Activated CD4-positive, alpha-beta T cell treated with anti-CD3 and anti-CD28 coated beads, Interleukin-2, amount 50 U/mL, for 16 hours (primary cell): ENCODE measurements at places on chromosomes 11 and 22.

DNA sequence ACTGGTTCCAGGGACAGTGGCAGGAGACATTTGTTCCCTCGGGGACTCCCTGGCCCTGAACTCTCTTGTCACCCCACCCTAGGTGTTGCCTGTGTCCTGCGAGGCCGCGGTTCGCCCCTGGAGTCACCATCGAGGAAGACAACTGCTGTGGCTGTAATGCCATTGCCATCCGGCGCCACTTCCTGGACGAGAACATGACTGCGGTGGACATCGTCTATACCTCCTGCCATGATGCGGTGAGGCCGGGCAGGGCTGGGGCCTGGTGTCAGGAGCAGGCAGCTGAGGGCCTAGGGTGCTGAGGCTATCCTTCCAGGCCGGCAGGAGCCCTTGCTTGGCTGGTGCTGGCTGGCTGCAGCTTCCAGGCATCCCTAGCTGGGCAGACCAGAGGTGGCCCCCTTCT, 17.7 kb upstream of the MYRF start:
- no peak for DNase-seq

GRCh38 chr11:88102598-88102934, 72.7 kb downstream of the RAB38 start:
- DNase-seq = no peak

DNA sequence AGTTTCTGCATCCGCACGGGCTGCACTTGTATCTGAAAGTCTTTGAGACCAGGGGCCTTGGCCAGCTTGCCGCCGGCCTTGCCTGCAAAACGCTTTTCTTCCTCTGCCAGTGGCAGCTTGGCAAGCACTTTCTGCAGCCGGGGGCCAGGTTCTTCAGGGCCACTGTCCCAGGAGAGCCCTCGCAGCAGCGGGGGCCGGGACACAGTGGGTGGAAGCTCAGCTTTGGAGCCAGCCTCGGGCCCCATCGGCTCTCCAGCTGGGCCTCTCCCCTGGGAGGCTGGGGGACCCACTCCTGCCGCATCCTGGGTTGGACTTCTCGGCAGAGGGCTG, 57.5 kb upstream of the LYVE1 start:
- DNase-seq = no peak

GRCh38 chr11:45323601-45324249, 37.6 kb upstream of the SYT13 start:
- no peak for DNase-seq

DNA sequence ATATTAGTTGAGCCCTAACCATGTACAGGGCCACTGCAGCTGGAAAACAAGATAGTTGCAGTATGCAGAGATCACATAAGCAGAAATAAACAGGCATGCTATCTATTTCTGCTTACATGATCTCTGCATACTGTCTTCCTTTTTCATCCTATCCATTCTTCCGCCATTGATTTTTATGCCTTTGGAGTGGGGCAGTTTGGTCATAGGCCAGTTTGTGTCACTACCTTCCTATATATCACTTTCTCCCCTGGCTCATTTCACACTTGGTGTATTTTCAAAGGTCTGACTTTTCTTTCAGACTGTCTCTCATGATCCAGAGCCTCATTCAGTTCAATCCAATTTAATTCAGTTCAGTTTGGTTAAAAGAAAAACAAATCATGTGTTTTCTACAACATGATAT, 829.6 kb downstream of the KCNA4 start:
- no peak for DNase-seq

DNA sequence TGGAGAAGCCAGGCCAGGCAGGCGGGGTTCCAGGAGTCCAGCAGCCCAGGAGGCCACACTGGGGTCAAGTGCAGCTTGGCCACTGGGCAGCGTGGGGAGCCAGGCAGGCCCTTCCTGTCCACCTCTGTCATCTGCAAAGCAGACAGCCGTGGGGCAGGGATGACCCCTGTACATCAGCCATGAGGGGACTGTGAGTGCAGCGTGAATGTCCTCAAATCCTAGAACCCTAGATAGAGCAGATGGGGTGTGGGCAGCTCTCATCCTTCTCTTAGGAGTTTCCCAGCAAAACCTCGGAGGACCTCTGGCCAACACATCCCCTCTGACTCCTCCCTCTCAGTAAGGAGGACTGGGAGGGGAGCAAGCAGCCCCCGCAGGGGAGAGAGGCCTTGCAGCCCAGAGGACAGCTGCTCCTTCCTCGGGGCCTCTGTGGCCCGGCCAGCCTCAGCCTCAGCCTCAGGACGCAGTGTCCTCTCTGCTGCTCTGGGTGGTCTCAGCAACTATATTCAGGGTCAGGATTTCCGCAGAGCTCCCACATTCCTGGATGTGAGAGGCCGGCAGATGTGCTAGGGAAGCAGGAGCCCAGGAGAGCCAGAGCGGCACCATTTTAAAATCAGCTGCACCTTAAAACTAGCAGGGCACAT, 820.5 kb downstream of the BRD1 start:
- DNase-seq = no peak

- peak; percentile 46 for DNase-seq
Measured at GRCh38 chr11:359181-359714, 10.1 kb upstream of the B4GALNT4 start.

DNA sequence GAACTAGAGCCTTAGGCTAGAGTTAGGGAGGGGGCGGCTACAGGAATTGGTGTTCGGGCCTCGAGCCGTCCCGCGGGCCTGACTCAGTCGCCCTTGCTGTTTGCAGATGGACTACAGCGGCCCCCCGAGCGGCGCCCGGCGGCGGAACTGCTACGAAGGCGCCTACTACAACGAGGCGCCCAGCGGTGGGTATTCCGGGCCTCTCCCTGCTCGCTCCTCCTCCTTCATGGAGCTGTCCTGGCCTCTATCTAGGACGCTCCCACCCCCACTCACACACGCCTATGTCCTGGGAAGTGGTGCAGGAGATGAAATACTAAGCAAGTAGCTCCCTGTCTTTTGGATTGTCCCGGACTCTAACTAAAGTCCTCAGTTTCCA, 1.4 kb downstream of the MYOD1 start:
- DNase-seq = no peak

DNA sequence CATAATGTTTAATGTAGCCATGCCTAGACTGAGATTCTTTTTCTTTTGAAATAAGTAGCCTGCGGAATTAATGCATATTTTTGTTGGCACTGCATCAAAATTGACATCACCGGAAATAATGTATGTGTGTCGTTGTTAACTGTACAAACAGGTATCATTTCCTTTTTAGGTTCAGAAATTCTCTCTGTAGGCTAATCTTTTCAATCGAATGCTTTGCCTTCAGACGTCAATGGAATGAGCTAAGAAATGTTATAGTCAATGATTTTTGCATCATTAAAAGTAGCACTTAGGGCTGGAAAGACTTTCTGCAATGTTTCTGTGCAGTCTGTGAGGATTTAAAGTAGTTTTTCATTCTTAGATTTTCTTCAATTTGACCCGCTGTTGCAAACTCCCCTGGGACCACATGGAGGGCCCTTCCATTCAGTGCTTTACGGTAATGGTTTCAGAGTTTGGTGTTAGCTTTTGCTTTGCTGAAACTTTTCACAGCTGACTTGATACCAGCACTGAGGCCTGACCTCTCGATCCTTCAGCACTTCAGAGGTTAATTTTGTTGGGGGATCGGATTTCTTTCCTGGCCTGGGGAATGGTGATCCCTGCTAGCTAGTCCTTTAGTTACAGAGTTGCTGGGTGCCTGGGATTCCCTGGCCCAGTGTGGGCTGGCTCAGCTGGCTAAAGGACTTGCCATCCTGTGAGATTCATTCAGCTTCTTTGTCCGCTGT, 137.8 kb downstream of the DBX1 start:
- DNase-seq = no peak

- no peak for DNase-seq
Measured at GRCh38 chr11:16093889-16094653, 262.3 kb downstream of the SOX6 start.

DNA sequence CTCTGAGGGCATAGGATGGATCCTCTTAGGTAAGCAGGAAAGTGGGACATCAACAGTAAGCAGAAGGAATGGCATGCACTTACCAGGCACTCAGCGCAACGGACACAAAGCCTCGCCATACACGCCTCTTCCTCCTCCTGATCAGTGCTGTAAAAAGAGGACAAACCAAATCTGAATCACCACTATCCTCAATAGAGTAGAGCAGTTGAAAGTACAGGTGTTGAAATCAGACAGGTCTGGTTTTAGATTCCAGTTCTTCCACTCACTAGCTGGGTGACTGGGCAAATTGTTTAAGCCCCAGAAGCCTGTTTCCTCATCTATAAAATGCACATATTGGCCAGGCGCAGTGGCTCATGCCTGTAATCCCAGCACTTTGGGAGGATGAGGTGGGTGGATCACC, 8.6 kb upstream of the JAML start:
- DNase-seq = no peak

GRCh38 chr11:67054836-67055523, 1.7 kb upstream of the RHOD start:
- DNase-seq = peak; percentile 19

DNA sequence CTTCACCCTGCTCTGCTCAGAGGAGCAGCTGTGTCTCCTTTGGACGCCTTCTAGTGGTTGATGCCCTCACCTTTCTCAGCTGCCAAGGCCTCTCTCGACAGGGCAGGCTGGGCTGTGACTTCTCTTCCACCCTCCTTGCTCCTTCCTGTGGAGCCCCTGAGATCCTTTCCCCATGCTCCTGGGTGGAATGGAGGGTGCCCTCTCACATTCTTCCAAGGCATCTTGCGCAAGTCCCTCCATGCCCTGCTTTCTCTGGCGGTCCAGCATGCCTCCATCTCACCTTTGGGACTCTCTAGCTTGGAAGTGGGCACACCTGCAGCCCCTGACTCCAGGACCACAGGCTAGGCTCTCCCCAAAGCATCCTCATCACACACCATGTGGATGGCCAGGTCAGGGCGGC, 68.9 kb downstream of the BMAL1 start:
- no peak for DNase-seq

DNA sequence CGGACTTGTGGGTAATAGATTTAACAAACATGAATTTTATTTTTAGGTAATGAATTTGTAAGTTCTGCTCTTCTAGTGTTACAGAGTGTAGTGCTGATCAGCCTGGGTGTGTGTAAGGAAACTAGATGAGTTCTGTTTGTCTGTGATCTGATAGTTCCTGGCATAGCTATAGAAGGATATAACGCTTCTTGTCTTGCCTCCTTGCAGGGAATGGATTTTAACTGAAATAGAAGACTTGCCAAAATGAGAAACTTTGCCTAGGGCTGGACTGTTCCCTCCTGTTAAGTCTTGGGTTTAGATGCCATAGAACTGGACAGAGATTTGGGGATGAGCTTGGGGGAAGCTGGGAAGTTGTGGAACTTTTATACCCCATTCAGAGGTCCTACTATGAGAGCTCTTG, 11.6 kb downstream of the CCDC81 start:
- DNase-seq = no peak

- DNase-seq = peak; percentile 10
Measured at GRCh38 chr11:72321381-72321996, 77.5 kb upstream of the PHOX2A start.

GRCh38 chr11:2862395-2863275, 22.9 kb downstream of the CDKN1C start:
- DNase-seq = no peak

GRCh38 chr11:18804199-18804999, 12.8 kb upstream of the PTPN5 start:
- DNase-seq = no peak

DNA sequence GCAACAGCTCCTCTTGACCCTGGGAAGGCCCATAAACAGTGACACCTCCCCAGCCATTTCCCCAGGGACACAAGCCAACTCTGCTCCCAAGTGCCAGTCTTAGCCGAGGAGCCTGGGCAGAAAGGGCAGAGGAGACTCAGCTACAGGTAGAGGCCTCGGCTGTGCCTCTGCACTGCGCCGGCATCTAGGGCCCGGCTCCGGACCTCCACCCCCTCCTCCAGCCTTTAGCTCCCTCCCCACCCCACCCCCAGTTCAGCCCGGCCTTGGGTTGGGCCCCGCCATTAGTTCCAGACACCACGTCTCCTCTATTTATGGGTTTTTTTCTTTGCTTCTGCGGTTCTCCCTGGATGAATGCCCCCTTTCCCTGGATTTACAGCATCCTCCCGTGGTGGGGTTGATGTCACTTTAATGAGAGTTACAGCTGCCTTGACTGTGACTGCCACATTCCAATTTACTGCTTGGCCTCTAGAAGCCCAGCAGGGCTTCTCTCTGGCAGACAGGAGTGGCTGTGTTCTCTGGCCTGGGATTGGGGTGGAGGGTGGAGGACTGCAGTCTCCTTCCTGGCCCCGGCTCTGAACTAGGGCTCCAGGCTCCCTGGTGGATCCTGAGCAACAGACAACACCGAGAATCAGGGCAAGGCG, 13.5 kb upstream of the OAF start:
- no peak for DNase-seq

GRCh38 chr11:34065505-34066203, 14.1 kb downstream of the CAPRIN1 start:
- no peak for DNase-seq

GRCh38 chr11:79160791-79161403, 279.9 kb downstream of the TENM4 start:
- no peak for DNase-seq

DNA sequence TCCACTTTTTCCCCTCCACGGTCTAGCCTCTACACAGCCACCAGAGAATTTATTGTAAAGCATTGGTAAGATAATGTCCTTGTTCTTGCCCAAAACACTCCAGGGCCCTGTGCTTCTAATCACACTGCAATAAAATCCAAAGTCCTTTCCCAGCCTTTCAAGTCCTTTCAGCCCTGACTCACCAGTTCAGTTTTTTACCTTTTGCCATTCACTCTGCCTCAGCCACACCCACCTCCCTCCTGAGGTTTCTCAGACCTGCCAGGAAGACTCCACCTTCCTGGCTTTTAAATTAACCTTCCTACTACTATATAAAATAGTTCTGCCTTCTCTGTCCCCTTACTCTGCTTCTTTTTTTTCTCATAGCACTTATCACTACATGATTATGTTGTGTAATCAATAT, 91.0 kb upstream of the ARHGAP32 start:
- DNase-seq = no peak

DNA sequence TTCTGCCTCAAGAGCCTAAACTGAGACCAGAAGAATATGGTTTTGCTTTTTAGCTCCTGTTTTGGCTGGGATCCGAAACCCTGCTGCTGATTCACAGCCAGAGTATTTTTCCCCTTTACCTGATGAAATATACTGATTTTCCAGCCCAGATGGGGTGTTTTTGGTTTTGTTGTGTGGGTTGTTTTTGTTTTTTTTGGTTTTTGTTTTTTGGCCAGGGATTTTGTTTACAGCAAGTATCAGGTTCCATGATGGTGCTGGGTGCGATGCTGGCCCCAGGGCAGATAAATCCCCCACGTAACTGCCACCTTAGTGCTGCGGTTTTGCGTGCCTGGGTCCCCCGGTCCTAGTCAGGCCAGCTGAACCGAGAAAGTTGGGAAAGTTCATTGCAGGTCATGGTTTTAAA, 103.7 kb downstream of the ZBTB16 start:
- no peak for DNase-seq

GRCh38 chr11:78313898-78314297, 103.7 kb downstream of the GAB2 start:
- no peak for DNase-seq
